ENCODE measurements at places on chromosomes 12 and 14.

- no peak for DNase-seq
These were observed 228.4 kb upstream of the FLRT2 start for GRCh38 chr14:85301506-85301905.

GRCh38 chr14:53570411-53571387, 385.9 kb downstream of the BMP4 start:
- DNase-seq: no peak

- no peak for DNase-seq
These were observed 70.5 kb downstream of the EGLN3 start for GRCh38 chr14:33880330-33880729.

GRCh38 chr12:113276306-113276705, 55.0 kb downstream of the TPCN1 start:
- peak; percentile 30 for DNase-seq

- DNase-seq: no peak
These were observed 139.4 kb upstream of the FRMD6 start for GRCh38 chr14:51512316-51512715.

GRCh38 chr12:131106349-131106941, 152.7 kb downstream of the ADGRD1 start:
- no peak for DNase-seq

GRCh38 chr12:50747817-50748216, 16.1 kb upstream of the ATF1 start:
- no peak for DNase-seq

All from choroid plexus epithelial cell (primary cell).